ENCODE measurements at places on chromosomes 1 and 21.

DNA sequence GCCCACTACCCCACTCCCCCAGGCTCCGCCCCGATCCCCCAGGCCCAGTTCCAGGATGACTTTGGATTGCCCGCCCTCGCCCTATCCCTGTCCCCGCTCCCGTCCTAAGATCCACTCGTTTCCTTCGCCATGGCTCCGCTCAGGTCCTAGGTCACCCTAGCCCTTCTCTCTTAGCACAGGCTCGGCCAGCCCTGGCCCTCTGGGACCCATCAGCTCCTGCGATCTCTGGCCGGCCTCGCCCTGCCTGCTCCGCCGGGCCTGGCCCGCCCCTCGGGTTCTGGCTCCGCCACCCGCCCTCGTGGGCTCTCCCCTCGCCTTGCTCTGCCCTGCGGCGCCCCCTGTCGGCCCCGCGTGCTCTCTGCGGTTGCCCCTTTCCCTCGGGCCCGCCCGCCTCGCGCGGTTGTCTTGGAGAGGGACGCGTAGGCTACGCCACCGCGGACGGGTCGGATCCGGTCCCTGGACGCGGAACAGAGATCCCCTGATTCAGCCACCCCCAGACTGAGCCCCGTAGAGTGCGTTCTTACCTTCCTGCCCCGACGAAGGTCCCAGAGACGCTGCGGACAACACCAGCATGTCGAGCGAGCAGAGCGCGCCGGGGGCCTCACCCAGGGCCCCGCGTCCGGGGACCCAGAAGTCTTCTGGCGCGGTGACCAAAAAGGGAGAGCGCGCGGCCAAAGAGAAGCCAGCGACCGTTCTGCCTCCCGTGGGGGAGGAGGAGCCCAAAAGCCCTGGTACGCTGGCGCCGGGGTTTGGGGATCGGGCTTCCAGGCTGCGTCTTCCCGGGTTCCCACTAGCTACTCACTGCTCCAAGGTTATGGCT lies at the start of gene LRRC71:
Gene LRRC71, plus strand, starts transcription at position 400 of the 820 bp plus-strand sequence. Its CDS starts 172 bp downstream, at position 572.
- no peak for DNase-seq

DNA sequence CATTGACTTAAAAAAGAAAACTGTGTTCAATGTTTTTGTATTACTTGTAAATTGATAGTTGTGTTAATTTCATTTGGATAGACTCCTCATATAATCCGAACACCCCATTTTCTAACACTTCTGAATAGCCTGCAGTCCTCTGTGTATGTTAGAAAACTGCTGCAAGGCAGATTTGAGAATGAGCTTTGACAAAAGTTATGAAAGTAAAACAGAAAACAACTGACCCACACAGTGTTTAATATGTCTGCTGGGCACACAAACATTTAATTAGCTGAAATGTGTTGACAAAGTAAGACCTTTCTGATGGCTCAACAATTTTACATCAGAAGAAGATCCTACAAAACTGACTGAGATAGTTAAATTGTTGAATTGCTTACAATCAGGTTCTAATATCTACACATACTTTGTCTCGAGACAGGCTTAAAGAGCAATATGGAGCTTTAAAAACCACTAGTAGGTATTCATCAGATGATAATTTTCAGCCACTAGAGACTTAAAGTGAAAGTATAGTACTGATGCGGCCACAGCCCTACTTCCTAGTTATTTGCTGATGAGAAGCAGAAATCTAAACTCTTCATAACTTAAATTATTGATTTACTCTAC lies 40.0 kb upstream of the PRMT6 start:
- no peak for DNase-seq

GRCh38 chr1:29855561-29856160 lies 619.3 kb downstream of the PTPRU start:
- DNase-seq, result no peak

GRCh38 chr1:77322061-77322900 lies 40.5 kb downstream of the AK5 start:
- DNase-seq, result no peak

DNA sequence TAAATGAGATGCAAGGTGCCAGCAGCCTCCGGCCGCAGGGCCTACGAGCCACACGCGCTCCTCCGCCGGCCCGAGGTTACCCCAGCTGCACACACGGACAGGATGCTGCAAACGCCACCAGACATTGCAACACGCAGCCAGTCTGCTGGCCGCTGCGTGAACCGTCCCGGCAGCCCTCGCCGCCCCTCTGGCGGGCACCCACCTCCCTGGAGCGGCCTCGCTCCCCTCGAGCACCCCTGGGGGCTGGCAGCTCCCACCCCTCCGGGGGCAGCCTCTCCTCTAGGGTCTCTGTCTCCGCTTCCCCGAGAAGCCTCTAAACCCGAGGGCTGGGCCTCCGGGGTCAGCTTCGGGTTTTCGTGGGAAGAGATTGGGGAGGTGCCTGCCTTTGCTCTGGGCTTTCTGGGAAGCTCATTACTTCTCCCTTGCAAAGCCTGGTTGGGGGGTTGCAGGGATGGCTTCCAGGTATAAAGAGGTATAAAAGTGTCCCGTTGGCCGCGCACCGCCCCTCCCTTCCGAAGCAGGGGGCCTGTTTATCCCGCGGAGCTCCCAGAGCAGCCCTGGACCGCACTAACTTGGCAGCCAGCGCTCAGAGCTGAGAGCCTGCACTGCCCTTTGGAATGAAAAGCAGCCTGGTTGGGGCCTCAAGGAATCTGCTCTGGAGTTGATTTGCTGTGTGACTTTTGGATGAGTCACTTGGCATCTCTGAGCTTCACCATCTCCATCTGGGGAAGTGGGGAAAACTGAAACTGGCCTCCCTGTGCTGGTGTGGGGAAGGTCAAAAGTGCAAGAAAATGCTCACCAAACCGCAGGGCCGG lies 21.8 kb downstream of the DHRS3 start:
- no peak for DNase-seq

DNA sequence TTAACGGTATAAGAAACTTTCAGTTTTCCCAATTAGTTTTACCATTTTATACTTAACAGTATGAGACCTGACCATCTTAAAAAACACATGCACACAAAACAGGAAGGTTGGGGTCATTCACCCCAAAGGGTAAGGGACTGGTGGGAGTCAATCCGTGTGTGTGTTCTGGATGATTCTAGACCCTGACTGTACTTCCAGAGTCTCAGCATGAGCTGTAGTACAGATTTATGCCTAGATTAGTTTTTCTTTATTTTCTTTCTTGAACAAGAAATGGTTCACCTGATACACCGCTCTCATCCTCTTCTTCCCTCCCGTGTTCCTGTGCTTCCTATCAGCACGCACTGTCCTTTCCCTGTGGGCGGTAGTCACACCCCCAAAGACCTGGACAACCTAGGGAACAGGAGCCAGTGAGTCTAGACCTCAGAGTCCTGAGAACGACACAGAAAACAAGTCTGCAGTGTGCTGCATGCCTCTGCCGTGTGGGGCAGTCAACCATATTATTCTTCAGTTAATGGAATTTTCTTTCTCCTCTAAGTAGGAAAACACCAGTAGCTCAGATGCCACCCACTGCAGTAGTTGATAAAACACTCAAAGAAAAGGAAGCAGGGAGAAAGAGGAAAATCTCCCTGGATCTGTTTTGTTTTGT lies 38.9 kb upstream of the MRPS6 start:
- no peak for DNase-seq

DNA sequence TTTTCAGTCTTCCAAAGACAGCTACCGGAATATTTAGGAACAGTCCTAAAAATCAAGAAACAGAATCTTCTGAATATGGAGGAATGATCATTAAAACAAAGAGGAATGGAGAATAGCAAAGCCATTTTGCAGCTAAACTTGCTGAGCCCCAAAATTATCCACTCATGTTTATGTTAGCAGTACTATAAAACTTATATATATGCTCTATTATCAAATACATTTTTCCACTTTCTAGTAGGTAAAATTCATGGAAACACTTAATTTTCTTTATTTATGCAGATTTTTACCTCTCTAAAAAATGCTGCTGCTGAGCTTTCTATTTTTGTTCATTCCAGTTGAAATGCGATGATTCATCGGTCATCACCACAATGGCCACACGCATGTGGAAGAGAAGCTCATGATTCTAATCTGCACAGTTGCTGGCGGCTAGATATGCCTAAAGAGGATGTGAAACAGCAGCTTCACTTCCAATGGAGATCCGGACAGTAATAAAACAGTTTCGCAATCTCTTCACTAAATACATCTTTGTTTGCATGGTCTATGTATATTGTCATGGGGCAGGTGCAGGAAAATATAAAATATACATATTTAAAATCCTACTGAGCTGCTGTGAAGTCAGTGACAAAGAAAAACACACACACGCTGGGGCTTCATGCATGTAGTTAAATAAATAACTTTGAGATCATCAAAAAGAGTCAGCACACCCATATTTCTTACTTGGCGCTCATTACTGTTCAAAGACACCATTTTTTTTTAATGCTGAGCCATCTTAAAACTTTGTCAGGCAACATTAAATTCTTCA lies 292.2 kb downstream of the SMYD3 start:
- no peak for DNase-seq

GRCh38 chr1:222920169-222920568 lies 105.3 kb downstream of the DISP1 start:
- no peak for DNase-seq

- DNase-seq, result no peak
Observed at GRCh38 chr1:187987236-187987776, 1158.6 kb downstream of the PLA2G4A start.

DNA sequence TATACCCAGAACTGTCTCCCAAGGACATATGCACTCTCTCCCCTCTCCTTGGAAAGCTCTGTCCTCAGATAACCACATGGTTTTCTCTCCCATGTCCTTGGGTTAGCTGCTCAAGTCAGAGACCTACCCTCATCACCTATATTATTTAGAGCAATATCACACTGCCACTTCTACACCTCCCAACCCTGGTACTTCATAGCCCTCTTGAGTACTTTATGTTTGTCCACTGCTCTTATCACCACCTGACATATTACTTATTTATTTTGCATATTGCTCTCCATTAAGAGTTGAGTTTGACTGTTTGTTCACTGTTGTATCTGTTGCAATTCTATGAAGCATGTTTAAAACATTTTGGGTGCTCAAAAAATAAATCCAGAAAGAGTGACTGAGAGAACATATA lies 126.3 kb upstream of the ATP1B1 start:
- no peak for DNase-seq

- no peak for DNase-seq
Observed at GRCh38 chr1:224203243-224204016, 20.4 kb downstream of the DEGS1 start.

DNA sequence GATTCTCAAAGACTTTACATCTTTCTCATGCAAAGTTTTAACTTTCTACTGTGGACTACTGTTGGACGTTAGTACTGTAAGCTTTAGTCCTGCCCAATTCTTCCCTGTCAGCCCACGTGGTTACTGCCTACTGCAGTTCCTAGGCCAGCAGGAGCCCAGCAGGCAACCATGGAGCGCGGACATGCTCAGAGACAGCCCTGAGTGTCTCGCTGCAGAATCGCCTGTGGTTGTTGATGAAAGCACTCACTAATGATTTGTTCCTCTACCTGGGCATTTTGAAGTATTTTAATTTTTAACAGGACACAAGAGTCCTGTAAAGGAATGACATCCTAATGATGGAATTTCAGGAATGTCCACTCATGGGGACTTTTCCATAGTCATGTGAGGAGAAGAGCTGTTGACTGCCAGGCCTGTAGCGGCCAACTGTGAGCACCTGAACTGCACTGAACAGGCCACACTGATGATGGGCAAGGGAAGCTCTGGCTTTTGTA lies 44.1 kb downstream of the PGBD5 start:
- no peak for DNase-seq

DNA sequence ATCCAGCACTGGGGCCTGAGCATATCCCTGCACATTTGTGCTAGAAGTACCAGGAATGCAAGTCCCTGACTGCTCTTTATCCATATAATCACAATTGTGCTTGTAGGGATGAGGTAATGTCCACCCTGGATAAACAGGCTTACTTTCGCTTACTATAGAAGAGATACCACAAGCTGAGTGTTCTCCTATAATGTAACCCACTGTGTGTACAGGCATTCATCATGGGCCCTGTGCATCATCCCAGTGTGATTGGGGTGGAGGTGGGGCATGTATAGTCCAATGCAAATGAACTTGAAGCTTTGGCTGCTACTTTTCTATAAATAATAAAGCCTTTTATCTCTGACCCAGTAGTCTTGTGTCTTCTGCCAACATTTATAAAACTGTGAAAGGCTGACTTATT lies 69.3 kb downstream of the MAN1A2 start:
- no peak for DNase-seq

DNA sequence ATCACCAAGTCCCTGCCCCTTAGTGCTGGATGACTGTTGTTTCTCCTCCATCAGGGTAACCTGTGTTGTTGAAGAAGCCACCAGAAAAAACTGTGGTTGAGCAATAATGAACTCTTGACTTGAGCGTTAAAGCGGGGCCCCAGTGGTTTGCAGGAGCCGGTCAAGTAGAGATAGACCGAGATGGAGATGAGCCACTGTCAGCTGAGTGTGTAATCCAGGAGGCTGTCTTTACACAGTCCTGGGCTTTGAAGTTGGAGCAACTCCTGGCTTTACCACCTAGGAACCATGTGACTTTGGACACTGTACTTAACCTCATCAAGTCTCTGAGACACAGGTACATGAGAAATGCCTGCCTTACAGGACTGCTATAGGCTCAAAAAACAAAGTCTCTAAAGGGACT lies 158.1 kb downstream of the ST6GALNAC3 start:
- DNase-seq, result no peak

DNA sequence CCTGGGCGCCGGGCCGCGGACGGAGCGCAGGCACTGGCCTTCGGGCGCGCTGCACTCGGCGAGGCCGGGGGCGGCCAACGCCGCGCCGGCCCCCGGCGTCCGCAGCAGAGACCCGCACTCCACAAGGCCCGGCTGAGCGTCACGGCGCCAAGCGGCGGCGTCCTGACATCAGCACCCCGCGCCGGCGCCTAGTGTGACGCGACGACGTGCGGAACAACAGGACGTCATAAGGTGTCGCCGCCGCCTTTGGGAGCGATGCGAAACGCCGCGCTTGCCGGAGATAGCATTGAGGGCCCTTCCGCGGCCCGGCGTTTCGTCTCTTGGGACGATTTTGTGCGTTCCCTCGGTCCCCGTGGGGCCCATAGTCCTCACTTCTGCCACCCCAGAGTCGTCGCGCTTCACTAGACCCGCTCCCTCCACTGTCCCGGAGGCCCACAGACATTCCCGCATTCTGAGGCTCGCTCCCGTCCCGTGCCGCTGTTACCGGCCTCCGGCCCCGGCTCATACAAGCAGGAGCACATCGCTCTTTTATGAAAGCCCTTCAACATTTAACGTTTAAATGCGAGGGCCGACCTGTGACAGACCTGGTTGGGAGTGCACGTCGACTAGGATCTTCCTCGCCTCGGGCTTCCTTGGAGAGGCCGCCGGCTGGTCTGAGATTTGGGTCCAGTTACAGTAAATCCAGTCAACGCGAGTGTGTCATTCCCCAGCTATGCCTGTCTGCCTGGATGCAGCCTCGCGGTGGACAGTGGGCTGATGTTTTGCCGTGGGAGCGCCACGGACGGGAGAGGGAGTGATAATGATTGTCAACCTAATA lies at the start of gene SSU72:
Gene SSU72, minus strand, starts transcription at position 143 of the 817 bp plus-strand sequence. CDS start 306 bp downstream, outside the sequence.
- DNase-seq, result peak; percentile 87

DNA sequence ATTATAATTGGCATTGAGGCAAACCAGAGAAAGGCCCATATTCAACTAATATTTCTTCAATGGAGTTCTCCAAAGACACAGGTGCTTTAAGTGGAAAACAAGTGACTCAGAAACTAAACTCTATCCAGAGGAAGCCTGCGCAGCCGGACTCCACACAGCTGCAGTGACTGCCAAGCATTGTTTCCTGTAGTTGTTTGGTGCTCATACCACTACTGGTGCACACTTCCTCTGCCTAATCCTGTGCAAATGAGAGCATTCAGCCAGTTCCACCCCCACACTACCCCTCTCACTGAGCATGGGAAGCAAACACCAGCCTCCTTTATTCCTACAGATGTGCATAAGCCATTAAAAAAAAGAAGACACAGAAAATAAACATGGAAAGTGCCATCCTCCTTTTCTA lies 102.9 kb downstream of the VAV3 start:
- no peak for DNase-seq
